ENCODE measurements at places on chromosomes 7 and 10. TPM values are rescaled to one million over a fixed set of nuclear protein-coding genes. Genes with fewer than 3 reads are reported as not detected.

Gene PLEKHS1
- 0.17 TPM for polyA plus RNA-seq

Gene LIPM
- polyA plus RNA-seq, result not detected

Gene GPR26
- not detected for polyA plus RNA-seq

Gene BLNK
- 28.5 TPM for polyA plus RNA-seq

Gene STAG3
- polyA plus RNA-seq, result 3.4 TPM

Gene TMEM139
- 108 TPM for polyA plus RNA-seq

Gene RBM28
- 11.5 TPM for polyA plus RNA-seq

Gene PAPOLB
- not detected for polyA plus RNA-seq

Gene MRLN
- 24.3 TPM for polyA plus RNA-seq

Gene PLPP4
- 11.2 TPM for polyA plus RNA-seq

Gene RAB19
- 0.82 TPM for polyA plus RNA-seq

Gene DDX21
- polyA plus RNA-seq, result 8.9 TPM

Gene IFIT1
- polyA plus RNA-seq, result 40.9 TPM

Gene IDI2
- not detected for polyA plus RNA-seq

Gene BICC1
- polyA plus RNA-seq, result 21.0 TPM
